Stimulated activated CD8-positive, alpha-beta memory T cell treated with anti-CD3 and anti-CD28 coated beads, Interleukin-4, amount 100 ng/mL, for 4 hours (primary cell): ENCODE measurements at places on chromosomes 12 and 14.
A peak's percentile ranks its signal among the peaks of the same experiment; 100 is the strongest.

DNA sequence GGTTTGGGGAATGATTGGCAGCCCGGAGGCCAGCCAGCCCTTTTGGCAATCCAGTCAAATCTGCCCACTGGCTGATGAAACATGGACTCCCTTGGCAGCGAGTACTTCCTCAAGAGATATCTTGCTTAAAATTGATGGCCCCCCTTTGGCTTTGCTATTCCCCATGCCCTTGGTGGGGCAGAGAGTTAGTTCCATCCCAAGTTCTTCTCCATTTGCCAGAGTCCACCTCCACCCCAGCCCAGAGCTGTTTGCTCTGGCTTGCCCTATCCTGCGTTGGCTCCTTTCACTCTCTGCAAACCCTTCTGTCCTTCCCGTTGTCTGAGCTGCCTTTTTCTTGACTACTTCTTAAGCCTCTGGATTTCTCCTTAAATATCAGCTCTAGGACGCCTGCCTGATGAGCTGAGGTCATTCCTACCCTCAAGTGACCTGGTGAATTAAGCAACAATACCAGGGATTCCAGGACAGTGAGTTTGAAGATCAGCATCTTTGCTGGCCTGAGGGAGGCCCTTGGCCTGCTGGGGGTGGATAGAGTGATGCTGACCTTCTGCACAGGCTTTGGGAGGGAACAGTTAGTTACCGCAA is 212.0 kb downstream of the CACNA1C start:
- no peak for DNase-seq

GRCh38 chr12:34288963-34289345 is 266.7 kb downstream of the ALG10 start:
- no peak for DNase-seq

DNA sequence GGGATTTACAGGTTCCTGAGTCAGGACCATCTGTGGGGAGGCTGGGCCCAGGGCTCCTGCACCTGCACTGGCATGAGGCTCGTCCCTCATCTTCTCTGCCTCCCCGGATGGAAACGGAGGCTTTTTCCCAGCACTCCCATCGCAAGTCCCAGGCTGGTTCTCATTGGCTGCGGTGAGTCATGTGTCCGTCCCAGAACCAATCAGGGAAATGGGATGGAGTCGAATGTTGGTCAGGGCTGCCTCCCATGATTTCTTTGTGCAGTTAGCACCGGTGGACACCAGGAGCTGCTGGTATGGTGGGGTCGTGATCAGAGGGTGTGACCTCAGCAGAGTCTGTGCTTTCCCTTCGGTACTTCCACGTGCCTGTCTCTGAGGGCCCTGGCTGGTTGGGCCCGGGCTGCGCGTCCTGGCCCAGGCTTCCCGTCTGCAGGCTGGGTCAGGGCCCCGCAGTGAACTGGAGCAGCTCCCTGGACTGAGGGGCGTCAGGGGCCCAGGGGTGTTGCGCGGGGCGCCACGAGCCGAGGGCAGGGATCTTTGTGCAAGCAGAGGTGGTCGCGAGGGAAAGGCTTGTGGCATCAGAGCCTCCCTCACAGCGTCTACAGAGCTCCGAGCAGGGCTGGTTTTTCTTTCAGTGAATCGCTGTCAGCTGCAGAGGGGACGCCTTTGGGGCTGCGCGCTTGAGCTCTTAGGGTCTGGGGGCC is 168.1 kb downstream of the ADGRD1 start:
- no peak for DNase-seq

GRCh38 chr14:67926821-67927220 is 107.2 kb downstream of the RAD51B start:
- DNase-seq: no peak

DNA sequence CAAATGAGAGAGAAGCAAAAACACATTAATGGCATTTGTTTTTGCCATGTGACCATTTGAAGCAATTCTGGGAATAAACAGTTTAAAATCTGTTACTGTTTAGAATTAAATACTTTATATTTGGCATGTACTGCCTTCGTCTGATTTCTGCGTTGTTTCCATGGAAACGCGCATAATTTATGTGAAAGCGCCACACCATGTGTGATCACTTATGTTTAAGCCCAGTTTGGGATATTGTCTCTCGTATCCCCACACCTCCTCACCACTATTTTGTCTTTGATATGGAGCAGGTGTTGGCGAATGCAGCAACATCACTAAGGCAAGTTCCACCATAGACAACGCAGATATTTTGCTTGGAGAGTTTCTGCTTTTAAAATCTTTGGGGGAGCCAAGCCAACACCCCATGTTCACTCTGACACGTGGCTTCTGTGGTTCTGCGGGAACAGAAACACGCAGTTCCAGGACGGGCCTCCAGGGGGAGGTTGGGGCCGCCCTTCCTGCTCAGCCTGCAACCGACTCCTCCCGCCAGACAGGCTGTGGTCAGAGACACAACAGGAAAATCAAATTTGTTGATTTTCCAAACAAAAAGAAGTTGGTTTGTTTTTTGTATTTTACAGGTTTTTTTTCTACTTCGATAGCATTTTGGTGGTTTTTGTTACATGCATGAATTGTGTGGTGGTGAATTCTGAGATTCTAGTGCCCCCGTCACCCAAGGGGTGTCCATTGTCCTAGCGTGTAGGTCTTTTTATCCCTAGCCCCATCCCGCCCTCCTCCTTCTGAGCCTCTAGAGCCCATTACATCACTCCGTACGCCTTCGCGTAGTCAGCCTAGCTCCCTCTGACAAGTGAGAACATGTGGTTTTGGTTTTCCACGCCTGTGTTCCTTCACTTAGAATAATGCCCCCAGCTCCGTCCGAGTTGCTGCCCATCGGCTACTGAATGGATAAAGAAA is 101.9 kb upstream of the SFSWAP start:
- peak; percentile 31 for DNase-seq

DNA sequence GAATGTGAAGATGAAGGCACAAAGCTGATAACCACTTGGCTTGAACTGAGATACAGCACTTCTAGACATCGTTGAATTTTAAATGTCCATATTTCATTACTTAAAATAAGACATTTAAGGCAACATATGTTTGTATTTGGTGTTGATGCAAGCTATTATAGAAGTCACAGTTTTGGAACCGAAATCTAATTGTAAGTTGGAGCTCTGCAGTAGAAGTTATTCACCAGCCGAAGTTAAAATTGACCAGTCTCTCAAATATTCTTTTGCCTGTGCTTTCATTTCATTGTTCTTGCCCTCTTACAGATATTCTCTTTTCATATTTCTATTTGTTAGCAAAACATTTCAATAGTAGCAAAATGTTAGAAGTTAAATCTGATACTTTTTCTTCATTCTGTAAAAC is 332.7 kb downstream of the PDZRN4 start:
- no peak for DNase-seq

GRCh38 chr12:116616536-116617248 is 57.5 kb downstream of the MAP1LC3B2 start:
- DNase-seq: no peak

GRCh38 chr14:99579903-99580571 is 24.0 kb downstream of the CCDC85C start:
- no peak for DNase-seq

DNA sequence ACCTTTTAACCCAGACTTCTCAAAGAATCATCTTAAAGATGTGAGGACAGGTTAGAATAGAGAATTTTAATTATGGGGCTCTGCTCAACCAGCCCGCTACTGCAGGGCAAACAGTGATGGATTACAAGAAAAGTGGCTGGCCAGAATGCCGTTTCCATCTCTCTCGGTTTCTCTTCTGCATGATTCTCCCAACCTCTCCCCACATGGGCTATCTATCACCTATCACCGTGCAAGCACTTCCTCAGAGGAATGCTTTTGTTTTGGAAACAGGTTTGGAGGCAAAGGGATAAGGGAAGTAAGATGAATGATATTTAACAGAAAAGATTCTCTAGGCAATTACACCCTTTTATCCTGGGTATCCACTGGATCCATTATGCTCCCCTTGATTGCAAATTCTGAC is 37.4 kb upstream of the PHC1 start:
- DNase-seq: no peak

- peak; percentile 85 for DNase-seq
Measured at GRCh38 chr14:102319351-102320032, at the start of gene ZNF839. TSS of gene ZNF839 (plus strand) at chr14:102319746. CDS start at chr14:102319766, 20 bp downstream.

DNA sequence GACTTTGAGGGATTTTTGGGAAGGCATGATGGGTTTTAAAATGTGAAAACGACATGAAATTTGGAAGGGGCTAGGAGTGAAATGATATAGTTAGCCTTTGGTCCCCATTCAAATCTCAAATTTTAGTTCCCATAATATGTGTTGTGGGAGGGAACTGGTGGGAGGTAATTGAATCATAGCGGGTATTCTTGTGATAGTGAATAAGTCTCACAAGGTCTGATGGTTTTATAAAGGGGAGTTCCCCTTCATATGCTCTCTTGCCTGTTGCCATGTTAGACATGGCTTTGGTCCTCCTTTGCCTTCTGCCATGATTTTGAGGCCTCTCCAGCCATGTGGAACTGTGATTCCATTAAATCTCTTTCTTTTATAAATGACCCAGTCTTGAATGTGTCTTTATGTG is 72.8 kb downstream of the SLC16A7 start:
- DNase-seq: no peak

DNA sequence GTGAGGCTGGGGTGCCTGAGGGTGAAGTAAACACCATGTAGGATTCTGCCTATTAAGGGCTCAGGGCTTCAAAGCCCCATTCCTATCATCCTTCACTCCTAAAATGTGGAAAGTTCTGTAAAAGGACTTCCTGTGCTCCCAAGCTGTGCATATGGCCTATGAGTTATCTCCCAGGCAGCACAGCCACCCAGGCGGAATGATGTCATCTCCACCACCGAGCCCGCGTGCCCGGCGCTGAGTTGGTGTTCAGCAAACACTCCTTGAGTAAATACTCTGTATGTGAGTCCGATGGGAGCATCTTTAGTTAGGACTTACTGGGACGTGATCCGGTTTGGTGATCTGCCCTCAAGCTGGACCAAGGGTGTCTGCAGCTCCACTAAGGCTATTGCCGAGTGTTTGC is 437.3 kb downstream of the MED13L start:
- no peak for DNase-seq

GRCh38 chr12:55721601-55722213 is 1.5 kb downstream of the RDH5 start:
- DNase-seq: no peak

- no peak for DNase-seq
Measured at GRCh38 chr14:84750284-84750683, 779.7 kb upstream of the FLRT2 start.

DNA sequence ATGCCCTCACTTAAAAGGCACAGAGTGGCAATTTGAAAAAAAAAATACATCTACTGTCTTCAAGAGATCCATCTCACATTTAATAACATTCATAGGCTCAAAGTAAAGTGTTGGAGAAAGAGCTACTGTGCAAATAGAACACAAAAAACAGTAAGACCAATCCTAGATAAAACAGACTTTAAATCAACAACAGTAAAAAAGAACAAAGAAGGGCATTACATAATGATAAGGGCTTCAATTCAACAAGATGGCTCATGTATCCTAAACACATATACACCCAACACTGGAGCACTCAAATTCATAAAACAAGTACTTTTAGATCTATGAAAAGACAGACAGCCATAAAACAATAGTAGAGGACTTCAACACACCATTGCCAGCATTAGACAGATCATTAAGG is 93.6 kb upstream of the PCED1B start:
- DNase-seq: no peak

- peak; percentile 50 for DNase-seq
Measured at GRCh38 chr14:93115069-93115820, 480 bp downstream of the ITPK1 start.

DNA sequence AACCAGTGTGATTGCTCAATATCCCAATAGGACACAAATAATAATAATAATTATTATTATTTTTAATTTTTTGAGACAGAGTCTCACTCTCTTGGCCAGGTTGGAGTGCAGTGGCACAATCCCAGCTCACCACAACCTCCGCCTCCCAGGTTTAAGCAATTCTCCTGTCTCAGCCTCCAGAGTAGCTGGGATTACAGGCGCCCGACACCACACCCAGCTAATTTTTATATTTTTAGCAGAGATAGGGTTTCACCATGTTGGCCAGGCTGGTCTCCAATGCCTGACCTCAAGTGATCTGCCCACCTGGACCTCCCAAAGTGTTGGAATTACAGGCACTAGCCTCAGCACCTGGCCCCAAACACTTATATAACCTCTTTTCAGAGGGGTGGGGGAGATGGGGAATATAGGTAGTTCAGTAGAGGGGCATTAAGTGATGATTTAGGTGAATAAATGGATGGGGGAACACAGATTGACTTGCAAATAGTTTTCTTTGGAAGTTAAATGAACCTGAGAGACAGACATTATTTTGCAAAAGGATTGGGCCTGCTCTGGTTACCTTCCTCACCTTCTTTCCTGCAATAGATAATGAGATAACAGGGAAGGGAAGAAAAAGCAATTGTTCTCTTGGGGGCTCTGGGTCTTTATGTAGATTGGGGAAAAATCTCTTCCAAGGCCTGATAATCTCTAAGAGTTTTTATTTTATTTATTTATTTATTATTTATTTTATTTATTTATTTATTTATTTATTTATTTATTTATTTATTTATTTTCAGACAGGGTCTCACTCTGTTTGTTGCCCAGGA is 57.7 kb downstream of the RESF1 start:
- no peak for DNase-seq

GRCh38 chr12:127559349-127560040 is 707.5 kb upstream of the TMEM132C start:
- DNase-seq: no peak

DNA sequence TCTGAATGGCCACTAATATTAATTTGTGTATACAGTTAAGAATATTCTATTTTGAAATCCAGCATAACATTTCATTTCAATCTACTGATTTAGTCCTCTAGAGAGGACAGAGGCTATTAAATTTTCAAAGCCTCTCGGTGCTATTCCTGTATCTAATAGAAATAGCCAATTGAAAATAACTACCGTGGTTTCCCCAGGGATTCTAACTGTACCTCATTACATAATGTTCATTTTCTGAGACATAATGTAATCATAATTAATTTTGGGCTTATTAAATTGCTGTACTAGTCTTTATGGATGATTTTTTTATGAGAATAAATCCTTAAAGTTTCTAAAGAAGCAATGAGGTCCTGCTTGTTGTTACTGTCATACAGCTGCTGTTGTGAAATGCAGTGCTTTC is 38.6 kb upstream of the ACSS3 start:
- DNase-seq: no peak

- DNase-seq: no peak
Measured at GRCh38 chr12:69534389-69534822, 50.9 kb upstream of the CCT2 start.

GRCh38 chr12:53096089-53096741 is 1.3 kb upstream of the IGFBP6 start:
- DNase-seq: no peak

- DNase-seq: no peak
Measured at GRCh38 chr14:76193696-76194095, 42.0 kb downstream of the GPATCH2L start.

- DNase-seq: no peak
Measured at GRCh38 chr14:68910540-68910939, 68.6 kb downstream of the ACTN1 start.

GRCh38 chr14:70315942-70316341 is 43.5 kb downstream of the COX16 start:
- no peak for DNase-seq

DNA sequence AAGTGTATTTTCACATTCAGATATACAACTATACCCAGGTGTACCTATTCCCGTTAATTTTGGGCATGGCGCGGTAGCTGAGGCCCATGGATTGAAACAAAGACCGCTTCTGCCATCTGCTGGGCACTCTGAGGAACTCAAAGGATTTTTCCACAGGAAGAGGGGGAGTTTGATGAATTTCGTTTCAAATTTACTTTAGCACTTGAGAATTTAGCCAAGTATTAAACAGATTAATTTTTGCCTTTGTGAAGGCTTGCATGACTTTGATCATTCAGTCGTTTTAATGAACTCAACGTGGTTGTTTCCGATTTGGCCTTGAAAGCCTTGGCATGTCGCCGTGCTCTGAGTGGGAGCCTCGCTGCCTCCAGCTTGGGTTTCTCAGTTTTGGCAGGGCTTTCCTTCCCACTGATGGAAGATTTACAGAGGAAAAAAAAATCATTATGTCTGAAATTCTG is 153.2 kb upstream of the DDHD1 start:
- DNase-seq: peak; percentile 5
